ENCODE measurements at places on chromosomes 3 and 15.

DNA sequence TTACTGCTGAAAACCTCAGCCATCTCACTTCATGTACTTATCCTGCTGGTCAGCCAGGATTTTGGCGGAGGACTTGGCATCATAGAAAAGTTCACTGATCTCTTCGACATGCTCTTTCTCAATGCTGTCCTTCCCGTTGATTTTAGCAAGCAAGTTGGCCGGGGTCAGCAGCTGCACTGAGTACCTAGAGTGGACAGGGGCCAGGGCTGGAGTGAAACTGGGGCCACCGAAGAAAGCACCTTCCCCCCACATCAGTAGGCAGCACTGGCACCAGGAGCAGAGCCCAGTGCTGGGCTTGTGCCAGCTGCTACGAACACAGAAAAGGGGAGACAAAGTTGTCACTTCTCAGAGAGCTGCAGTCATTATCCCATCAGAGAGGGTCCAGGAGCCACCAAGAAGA lies 29.0 kb downstream of the SEC61A1 start:
- no peak for DNase-seq

GRCh38 chr3:120516136-120516535 lies 65.3 kb upstream of the FSTL1 start:
- no peak for DNase-seq

DNA sequence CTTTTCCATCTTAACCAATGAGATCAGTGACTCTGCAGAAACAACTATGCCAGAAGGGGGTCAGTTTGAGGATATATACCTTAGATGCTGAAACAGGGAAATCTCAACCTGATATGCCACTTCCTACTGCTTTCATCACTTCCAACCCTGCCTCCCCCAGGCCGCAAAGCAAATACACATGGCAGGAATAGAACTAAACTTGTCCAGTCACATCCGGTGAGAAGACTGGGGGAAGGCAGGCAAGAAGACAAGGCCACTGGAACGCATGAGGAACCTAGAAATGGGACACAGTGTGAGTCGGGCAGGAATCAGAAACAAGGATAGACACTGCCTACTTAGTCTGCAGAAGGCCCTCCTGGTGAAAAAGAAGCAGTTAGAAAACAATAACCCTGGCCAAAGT lies 90.6 kb downstream of the MYO5A start:
- DNase-seq = no peak

- DNase-seq = no peak
Observed at GRCh38 chr15:101382544-101382943, 87.5 kb upstream of the SNRPA1 start.

DNA sequence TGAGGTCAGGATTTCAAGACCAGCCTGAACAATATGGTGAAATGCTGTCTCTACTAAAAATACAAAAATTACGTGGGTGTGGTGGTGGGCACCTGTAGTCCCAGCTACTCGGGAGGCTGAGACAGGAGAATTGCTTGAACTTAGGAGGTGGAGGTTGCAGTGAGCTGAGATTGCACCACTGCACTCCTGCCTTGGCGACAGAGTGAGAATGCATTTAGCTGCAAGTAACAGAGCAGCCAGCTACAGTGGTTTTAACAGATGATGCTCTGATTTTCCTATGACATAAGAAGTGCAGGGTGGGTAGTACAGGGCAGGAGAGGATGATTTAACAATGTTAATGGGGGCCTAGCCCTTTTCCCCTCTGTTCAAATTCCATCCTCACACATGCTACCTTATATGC lies 267.9 kb downstream of the RPLP1 start:
- no peak for DNase-seq

GRCh38 chr15:77014132-77015081 lies 19.5 kb downstream of the PSTPIP1 start:
- DNase-seq = no peak

Measured in NCI-H774 (cell line).